ENCODE measurements at places on chromosomes 1 and 21.
A peak's percentile ranks its signal among the peaks of the same experiment; 100 is the strongest.

GRCh38 chr1:42282024-42282579 lies 52.9 kb downstream of the FOXJ3 start:
- no peak for DNase-seq

DNA sequence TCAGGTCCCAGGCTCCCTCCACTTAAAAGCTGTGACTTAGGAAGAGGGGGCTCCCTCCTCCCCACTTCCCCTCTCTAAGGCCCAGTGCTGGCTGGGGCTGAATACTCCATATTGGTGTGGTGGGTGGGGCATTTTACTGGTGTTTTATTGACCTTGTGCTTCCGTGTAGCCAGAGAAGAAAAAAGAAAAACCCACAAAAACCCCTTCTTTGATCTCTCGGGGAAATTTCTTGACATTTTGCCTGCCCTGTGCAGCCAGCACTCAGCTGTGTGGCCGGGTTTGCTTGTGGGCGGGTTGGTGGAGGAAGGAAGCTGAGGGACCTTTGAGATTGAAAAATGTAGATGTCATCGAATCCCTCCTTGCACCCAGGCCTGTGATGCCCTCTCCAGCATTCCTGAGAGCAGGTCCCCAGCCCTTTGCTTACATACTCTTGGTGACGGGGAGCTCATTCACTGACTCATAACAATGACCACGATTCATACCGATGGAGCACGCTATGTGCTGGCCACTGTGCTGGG lies 24.8 kb downstream of the TNFRSF8 start:
- DNase-seq: no peak

DNA sequence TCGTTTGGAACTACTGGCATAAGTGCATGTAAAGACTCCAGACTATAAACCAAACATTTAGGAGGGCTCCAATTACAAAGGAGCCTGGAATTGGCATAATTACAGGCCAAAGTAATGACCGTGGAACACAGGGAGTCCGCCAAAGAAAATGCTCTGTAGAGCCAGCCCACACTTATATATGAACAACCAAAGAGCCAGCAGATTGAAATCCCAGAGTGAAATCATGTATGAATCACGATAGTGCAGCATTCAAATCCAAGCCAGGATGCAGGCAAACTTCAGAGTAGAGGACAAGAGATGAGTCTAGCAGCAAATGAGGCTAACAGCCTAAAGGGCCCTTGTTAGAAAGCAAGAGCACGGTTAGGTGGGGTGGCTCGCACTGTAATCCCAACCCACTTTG lies 13.1 kb downstream of the VPS26C start:
- no peak for DNase-seq

GRCh38 chr1:28494737-28495136 lies 11.1 kb upstream of the RCC1 start:
- no peak for DNase-seq

DNA sequence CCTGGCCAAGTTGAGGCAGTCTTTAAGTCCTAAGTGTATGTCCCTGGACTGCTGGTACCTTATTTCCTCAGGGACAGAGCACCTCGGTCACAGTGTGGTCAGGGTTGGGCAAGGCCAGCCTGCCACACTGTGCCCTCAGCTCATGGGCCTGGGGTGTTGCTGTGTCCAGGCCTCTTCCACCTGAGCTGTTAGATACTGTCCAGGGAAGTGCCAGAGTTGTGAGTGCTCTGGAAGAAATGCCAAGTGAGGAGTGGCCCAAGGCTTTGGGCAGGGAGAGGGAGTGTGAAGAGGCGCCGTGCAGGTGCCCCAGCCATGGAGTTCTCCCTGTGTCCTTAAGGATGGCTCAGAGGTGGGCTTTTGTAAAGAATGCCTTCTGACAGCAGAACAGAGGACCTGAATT lies 15.3 kb downstream of the URB2 start:
- DNase-seq: no peak

DNA sequence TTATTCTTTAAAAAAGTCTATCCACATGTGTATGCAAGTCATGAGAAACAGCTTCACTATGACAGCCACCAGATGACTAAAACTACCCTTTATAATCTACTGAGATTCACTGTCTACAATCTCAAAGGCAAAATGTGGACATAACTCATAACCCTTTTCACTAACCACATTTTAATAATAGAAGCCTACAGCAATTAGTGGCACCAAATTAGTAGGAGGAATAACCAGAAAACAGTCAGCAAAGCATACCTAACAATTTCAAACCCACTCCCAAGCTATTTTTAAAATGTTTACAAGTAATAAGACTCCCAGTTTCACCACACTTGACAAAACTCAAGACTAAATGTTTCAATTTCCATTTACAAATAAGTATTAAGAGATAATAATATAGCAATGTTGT lies 442.9 kb downstream of the PTPRC start:
- DNase-seq: no peak

- DNase-seq: no peak
Measured at GRCh38 chr1:21899987-21900386, 37.1 kb downstream of the HSPG2 start.

DNA sequence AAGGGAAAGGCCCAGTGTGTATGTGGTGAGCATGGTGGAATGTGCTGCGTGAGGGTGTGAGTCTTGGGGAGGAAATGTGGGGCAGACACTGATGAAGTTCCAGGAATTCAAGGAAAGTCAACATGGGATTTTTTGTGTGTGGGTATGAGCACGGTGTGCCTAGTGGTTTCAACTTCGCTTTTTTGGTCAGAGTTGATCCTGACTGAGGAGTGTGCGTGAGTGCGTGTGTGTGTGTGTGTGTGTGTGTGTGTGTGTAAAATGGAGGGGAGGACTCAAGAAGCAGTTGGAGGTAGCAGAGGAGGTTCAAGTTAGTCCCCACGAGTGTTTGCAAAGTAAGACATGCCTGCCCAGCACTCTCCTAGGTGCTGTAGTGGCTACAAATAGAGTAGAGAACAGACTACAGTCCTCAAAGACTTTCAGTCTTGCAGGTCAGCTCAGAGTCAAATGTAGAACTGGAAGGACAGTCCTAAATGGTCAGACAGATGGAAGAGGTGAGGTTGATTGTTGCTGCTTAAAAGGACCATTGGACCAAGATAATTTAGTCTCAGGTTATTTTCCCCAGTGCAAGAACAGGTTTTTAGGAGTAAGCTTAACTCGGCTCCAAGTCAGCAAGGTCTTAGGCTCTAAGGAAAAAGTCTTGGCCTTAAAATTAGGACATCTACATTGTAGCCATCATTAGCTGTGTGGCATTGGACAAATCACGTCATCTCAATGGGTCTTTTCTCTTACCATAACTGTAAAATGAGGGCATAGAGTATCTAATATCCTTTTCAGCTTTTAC lies 25.0 kb downstream of the SLAMF1 start:
- no peak for DNase-seq

DNA sequence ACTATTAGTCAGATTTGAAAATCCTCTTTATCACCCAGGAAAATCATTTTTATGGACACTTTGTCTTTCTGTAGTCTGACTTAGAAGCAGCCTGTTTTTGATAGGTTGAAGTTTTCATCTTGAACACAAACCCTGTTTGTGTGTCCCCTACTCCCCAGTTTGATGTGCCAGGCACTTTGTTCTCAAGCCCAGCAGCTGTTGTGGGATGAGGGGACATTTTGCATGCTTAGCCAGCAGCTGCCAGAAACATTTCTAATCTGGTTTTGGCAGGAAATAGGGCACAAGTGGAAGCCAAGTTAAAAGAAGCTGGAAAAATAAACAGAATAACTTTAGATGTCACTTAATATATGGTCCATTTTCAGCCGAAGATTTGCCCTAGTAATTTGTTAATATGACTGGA lies 29.9 kb downstream of the ACTN2 start:
- DNase-seq: no peak

DNA sequence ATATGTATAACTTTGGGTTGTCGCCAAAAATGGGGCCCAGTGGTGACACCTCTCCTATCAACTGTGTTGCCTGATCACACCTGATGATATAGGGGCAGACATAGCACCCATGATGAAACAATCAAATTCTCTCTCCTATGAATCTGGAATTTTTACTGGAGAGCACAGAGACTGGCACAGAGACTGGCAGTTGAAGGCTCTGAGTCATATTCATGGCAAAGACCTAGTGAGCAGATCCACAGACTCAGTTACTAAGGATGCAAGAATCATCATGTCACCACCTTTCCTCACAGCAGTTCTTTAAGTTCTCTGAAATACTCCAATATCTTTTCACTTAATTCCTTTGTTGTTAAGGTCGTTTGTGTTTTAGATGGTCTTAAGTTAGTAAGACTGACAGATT lies 60.0 kb downstream of the APCS start:
- no peak for DNase-seq

- no peak for DNase-seq
Measured at GRCh38 chr1:230175163-230175747, 108.2 kb downstream of the GALNT2 start.

GRCh38 chr1:110209715-110210603 lies at the start of gene KCNC4:
TSS of gene KCNC4 (plus strand) at chr1:110210314. CDS start at chr1:110211500, 1,186 bp downstream.
- DNase-seq: peak; percentile 68

GRCh38 chr1:65985393-65986066 lies 192.8 kb downstream of the PDE4B start:
- DNase-seq: no peak

GRCh38 chr1:87739704-87740103 lies 411.0 kb downstream of the LMO4 start:
- no peak for DNase-seq

DNA sequence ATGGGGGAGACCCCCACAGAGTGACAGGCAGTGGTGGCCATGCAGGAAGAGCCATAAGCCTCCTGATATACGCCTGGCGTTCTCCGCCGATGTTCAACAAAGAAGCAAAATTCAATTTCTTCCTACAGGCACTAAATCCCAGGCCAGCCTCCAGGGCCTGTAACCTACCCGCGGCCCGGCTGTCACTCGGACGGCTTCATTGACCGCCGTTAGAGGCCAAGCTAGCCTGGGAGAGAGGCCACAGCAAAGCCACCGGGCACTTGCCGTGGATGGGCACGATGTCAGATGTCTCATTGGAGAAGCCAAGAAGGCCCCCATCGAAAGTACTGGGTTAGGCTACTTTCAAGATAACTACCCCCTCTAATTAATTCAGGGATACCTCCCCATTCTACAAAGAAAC lies 9.7 kb downstream of the ADGRB2 start:
- no peak for DNase-seq

- no peak for DNase-seq
Measured at GRCh38 chr21:44495611-44496563, 40.6 kb downstream of the LRRC3 start.

DNA sequence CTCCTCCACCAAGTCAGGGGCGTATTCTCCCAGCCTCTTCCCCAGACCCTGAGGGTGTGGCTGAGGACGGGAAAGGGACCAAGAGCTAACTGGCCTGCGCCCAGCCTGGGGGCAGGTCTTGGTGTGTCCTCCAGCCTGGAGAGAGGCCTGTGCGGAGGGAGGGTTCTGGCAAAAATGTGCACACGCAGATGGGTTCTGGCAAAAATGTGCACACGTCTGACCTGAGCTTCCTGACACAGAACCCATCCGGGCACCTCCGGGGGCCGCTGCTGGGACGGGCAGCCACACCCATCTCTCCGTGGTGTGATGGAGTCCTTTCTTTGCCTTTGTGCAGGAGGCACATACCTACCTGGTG lies 23.1 kb upstream of the PKP1 start:
- DNase-seq: no peak

- no peak for DNase-seq
Measured at GRCh38 chr1:75765697-75766355, 20.2 kb upstream of the RABGGTB start.

DNA sequence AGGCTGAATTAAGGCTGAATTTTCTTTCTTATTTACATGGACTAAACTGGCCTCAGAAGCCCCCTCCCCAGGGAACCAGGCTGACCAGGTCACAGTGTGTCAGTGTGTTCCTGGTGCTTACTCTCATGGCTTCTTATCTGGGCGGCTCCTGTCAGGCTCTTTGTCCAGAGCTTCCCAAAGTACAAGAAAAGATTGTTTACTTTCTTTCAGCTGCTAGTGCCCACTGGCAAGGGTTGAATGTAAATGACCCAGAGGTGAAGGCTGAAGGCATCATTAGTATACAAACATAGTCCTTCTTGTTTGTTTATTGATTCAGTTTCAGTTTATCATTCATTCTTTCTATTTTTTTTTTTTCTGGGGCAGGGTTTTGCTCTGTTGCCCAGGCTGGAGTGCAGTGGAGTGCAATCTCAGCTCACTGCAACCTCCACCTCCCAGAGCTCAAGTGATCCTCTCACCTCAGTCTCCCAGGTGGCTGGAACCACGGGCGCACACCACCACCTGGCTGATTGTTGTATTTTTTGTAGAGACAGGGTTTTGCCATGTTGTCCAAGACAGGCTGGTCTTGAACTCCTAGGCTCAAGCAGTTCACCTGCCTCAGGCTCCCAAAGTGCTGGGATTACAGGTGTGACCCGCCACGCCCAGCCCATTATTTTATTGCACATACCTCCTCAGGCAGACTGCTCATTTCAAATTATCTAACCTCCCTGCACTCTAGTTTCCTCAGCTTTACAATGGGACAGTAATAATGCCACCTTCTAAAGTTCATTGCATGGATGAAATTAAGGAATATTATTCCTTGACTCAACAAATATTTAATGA lies 9.8 kb upstream of the KDM4A start:
- no peak for DNase-seq

- DNase-seq: no peak
Measured at GRCh38 chr1:50193002-50193401, 84.3 kb downstream of the ELAVL4 start.

DNA sequence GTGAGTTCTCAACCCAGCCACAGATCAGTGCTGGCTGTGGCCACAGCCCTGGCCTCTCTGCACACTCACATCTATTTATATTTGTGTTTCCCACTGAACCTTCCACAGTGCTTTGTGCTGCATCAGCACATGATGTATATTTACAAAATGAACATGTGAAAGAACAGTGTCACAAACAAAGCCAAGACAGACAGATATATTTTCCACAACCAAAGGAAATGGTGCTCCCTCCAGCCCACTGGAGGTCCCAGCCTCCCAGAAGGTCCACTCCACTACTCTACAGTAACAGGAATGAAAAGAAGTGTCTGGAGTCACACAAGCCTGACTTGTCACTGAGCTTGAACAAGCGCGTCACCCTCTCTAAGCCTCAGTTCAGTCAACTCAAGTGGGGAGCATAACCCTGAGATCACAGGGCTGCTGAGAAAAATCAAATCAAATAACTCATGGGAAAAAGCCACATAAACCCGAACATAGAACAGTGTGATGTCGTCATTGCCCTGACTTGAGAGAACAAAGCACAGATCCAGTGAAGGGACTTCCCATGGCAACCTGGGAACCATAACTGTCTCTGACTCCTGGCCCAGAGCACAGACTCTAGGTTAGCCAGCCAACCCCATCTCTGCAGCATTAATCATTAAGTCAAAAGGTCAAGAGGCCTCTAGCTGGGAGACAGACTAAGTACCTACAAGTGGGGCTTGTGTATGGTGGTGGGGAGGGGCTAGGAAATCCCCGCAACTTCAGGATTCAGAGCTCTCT lies 121.2 kb downstream of the TRABD2B start:
- DNase-seq: no peak

DNA sequence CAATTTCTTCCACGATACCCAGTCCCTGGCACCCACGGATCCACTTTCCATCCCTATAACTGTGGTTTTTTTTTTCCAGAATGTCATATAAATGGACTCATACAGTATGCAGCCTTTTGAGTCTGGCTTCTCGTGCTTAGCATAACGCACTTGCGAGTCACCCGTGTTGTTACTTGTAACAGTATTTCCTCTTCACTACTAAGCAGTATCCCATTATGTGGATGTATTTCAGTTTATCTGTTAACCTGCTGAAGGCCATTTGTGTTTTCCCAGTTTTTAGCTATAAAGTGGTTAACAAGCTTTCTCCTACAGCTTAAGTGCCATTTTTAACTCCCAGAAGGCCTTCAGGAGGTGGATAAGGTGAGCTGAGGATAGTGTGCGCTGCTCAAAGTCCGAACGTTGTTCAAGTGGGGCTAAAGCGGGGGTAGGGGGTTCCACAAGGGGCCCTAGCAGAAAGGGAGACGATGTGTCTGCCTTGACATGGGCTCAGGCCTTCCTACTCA lies 829 bp downstream of the ADAR start:
- DNase-seq: no peak
